Amniotic epithelial cell (primary cell): ENCODE measurements at places on chromosomes 3 and 15.

GRCh38 chr3:157920822-157921700, 185.2 kb downstream of the SHOX2 start:
- no peak for DNase-seq

GRCh38 chr3:77939726-77940125, 899.8 kb downstream of the ROBO2 start:
- DNase-seq = peak; percentile 63

GRCh38 chr3:51715977-51716294, 9.1 kb downstream of the GRM2 start:
- no peak for DNase-seq

GRCh38 chr15:74636984-74637383, 21.3 kb downstream of the CLK3 start:
- peak; percentile 42 for DNase-seq

- DNase-seq = no peak
Observed at GRCh38 chr3:1138036-1138435, 45.2 kb downstream of the CNTN6 start.

GRCh38 chr3:143271136-143271535, 151.6 kb downstream of the CHST2 start:
- no peak for DNase-seq

GRCh38 chr3:66267031-66267430, 46.2 kb downstream of the SLC25A26 start:
- DNase-seq = no peak

- peak; percentile 81 for DNase-seq
Observed at GRCh38 chr3:155079746-155080487, at the start of gene MME. MME (plus strand) TSS chr3:155080319; CDS start chr3:155084168, 3,849 bp downstream.

- DNase-seq = no peak
Observed at GRCh38 chr3:104909721-104910120, 457.0 kb upstream of the ALCAM start.

DNA sequence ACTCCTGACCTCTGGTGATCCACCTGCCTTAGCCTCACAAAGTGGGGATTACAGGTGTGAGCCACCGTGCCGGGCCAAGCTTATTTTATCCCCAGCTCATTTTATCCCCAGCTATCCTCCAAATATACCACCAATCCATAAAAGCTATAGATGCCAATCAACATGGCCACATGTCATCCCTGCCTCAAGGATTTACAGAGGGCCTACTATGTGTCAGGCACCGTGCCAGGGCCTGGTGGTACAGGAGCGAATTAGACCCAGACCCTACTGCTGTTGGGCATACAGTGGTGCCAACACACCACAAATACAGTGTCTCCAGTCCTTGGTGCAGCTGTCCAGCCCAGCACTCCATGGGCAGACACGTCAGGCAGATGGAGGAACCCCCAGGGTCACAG, 73.4 kb downstream of the SCN5A start:
- no peak for DNase-seq

DNA sequence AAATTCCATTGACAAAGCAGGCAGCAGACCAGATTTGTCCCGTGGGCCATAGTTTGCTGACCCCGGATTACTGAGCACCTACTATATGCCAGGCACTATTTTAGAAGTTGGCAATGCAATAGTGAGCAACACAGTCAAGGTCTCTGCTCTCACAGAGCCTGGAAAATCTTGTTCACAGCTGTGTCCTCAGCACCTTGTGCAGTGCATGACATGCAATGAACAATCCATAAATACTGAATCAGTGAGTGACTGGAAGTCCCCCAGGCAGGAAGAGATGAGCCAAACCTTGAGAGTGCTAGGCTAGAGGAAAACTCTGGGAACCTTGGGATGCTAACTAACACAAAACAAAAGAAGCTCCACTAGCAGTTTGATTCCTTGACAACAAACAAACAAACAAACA, 14.4 kb downstream of the TM4SF1 start:
- DNase-seq = no peak

- no peak for DNase-seq
Observed at GRCh38 chr3:75272691-75273090, 391.4 kb upstream of the FRG2C start.

GRCh38 chr15:33094336-33094735, 100.2 kb downstream of the FMN1 start:
- peak; percentile 22 for DNase-seq

DNA sequence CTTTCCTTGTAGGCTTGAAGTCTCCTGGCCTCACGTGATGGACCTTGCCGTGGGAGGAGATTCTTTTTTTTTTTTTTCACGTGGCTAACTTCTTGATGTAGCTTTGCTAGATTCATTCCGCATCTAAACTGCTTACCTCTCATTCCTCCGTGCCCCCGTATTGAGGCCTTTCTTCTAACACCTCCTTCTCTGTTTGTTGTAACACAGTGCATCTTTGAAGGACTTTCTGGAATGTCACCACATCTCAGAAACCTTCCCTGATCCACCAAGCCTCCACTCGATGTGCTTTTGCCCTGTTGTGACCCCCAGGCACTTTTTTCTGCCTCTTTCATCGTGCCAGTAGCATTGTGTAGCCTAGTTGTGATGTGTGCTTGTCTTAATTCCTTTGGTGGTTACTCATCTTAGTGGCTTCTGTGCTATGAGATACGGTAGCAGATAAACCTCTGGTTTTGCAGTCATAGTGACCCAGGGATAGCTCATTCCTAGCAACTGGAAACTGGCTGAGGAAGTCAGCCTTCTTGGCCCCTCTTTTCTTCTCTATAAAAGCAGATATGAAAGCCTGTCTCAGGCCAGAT, 1.6 kb upstream of the BNC1 start:
- peak; percentile 96 for DNase-seq

DNA sequence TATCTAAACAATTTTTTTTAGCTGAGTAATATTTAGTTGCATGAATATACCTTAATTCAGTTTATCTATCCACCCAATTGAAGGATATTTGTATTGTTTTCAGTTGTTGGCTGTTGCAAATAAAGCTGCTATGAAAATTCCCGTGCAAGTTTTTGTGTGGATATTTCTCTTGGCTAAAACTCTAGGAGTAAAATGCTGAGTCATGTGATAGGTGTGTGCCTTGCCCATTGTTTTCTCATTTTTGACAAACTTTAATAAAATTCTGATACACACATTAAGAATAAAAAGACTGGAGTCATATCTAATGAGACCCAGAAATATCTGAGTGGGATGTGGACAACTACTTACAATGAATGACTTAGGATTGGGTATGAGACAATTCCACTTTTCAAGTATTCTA, 78.6 kb downstream of the MDFIC2 start:
- DNase-seq = no peak

DNA sequence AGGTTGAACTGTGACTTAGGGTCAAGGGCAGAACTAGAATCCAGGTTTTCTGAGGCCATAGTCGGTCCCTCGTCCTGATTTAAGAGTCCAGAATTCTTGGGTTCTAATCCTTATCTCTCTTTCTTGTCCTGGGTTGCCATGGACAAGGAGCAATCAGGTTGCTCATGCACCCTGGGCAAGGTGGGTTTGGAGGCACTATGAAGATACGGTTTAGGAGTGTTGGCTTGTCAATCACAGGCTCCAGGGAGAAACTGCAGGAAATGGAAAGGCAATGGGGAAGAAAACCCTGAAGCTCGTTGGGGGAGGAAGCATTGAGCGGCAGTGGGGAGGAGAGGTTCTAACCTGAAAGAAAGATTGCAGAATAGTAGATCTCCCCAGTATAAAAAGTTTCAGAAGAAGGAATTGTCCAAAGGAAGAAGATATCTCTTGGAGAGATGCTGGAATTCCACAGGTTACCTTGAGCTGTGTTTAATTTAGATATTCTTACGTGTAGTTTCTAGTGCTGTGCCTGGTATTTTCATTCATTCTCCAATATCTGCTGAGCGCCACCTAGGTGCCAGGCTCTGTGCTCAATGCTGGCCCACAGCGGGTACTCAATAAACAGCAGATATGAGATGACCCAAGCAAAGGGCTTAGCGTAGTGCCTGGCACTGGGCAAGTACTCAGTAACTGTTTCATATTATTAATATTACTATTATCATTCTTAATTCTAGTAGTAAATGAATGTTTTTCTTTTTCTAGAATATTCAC, 2.0 kb downstream of the ACAN start:
- no peak for DNase-seq

DNA sequence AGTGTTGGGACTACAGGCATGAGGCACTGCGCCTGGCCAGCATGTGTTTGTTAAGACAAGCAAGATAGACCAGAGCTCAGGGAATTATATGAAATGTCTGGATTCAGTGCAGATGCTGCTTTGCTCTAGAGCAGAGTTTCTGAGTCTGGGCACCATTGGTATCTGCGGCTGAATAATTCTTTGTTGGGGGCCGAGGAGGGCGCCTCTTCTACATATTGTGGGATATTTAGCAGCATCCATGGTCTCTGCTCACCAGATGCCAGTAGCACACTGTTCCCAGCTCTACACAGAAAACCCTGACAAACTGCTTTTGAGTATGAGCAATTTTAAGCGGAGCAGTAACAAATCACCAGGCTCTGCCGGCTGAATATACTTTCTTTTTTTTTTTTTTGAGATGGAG, 3.6 kb upstream of the LDHAL6B start:
- DNase-seq = no peak

GRCh38 chr3:62607287-62608029, 234.1 kb upstream of the FEZF2 start:
- DNase-seq = peak; percentile 47

DNA sequence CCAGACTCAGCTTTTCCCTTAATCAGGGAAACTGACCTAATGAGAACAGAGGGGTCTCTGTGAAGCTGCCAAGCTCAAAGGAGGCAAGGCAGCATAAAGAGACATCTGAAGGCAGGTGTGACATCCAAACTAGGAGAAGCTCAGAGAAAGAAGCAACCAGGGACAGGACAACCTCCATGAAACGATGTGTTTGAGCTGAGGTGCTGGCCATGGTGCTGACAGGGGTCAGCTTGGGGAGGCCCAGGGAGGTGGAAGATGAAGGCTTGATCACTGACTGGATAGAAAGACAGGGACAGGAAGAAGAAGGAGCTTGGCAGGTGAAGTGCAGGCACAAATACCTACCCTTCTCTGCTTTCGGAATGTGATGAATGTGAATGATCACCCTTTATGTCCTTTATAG, 179.5 kb upstream of the NSMCE3 start:
- no peak for DNase-seq

- no peak for DNase-seq
Observed at GRCh38 chr15:31275331-31276262, 51.0 kb upstream of the KLF13 start.

DNA sequence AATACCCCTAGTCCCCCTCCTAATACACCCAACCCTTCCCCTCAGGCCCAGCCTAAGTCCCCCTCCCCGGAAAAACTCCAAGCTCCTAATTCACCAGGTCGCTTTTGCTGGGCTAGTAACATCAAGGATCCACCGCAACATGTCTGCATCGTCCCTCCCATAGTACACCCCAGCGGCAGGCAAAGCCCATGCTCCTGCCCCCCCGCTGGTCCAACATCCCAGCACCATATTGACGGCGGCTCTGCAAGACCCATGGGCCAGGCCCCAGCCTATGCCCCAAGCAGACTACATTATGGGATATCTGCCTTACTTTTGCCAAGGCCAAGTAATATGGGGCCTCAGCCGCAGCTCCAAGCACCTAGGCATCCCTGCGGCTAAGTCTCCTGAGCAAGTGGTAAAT, 33.5 kb downstream of the ZNF589 start:
- no peak for DNase-seq

- peak; percentile 86 for DNase-seq
Observed at GRCh38 chr3:33139996-33140395, 26.2 kb downstream of the CRTAP start.

DNA sequence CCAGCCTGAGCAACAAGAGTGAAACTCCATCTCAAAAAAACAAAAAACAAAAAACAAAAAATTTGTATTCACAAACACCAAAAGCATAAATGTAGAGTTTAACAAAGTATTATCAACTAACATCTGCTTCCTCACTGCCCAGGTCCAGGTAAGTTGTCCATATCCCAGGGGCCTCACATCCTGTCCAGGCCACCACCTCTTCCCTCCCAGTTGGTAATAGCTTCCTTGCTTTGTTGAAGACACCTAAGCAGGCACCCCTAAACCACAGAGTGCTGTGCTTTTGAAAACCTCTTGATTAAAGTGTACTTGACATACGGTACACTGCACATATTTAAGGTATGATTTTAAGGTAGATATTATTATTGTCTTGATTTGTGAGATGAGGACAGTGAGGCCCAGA, 299.8 kb downstream of the SHQ1 start:
- no peak for DNase-seq

DNA sequence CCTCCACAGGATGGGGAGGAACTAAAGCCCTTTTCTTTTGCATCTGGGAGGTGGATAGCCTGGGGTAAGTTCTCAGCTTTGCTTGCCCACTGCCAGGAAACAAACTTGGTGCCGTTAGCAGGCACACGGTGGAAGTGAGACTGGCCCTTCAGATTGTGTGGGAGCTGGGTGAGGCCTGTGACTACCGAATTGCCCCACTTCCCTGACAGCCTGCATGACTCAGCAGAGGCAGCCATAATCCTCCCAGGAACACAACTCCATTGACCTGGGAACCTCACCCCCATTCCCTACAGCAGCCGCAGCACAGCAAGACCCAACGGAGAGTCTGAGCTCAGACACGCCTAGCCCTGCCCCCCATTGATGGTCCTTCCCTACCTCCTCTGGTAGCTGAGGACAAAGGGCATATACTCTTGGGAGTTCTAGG, 282.6 kb downstream of the KLF13 start:
- no peak for DNase-seq

DNA sequence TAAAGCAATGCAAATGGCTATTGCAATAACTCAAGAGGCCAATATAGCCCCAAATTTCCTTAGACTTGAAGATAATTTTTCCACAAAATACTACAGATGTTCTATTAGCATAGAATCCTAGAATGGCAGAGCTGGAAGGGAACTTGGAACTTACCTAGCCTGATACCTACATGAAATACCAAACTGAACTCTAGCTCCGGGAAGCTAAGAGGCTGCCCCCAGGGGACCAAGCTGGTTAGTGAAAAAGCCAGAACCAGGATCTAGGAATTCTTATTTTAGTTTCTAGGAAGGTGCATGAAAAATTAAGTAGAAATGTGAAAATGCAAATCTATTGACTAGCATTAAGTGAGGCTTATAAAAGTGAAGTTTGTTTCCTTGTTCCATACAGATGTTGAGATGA, 256.0 kb upstream of the CBLB start:
- no peak for DNase-seq

DNA sequence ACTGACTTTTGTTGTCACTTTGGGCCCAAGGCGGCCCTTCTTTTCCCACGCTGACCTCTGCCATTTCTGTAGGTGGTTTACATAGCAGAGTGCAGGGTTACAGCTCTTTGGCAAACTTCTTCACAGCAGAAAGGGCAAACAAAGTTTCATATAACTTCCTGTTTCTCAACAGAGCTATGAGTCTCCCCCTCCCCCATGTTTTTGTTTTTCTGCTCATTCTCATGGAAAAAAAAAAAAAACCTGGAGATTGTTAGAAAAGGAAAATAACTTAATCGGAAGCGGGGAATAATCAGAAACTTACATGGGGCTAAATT, 342.0 kb upstream of the NR2F2 start:
- DNase-seq = peak; percentile 39

- no peak for DNase-seq
Observed at GRCh38 chr3:42094691-42095391, 3.7 kb downstream of the TRAK1 start.

- peak; percentile 38 for DNase-seq
Observed at GRCh38 chr3:150469931-150470740, 62.0 kb downstream of the TSC22D2 start.
